ENCODE measurements at places on chromosomes 3 and 15. TPM values are rescaled to one million over a fixed set of nuclear protein-coding genes. Genes with fewer than 3 reads are reported as not detected.

CCDC80 gene
- 9.1 TPM for total RNA-seq

GRCh38 chr3:183158551-183159006 lies 4.0 kb downstream of the LAMP3 start:
- H3K36me3 ChIP-seq = no peaks in the 10 kb centered on the region
- DNase-seq = no peak
- peaks cover 12% of the 10 kb centered on the region for H3K4me1 ChIP-seq
- no peak overlapping the region for H3K4me3 ChIP-seq
- no peak overlapping the region for H3K27ac ChIP-seq
- H3K27me3 ChIP-seq = peaks cover 49% of the 10 kb centered on the region

DNA sequence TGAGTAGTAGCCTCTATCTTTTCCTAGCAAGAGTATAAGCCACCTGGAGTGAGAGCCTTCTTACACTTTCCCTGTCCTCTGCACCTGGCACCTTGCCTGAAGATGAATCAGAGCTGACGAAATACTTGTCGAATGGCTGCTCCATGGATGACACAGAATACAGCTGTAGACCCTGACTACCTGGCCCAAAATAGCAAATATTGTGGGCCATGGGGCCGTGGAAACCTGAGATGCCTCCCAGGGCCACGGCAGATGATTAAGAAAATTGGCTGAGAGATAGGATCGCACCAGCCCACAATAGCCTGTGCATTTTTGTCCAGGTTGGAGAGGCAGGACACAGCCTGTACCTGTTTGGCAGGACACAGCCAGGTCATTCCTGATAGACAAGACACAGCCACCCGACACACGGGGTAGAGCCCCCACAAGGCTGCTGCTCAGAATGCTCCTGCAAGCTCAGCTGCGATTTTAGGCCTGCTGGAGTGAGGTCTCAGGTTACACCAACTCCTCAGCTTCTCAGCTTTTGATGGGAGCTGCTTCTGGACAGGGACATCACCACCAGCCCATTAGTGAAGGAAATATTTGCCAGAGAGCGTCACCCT lies 22.9 kb upstream of the TPM1 start:
- no peaks in the 10 kb centered on the region for H3K36me3 ChIP-seq
- H3K27ac ChIP-seq = peak overlapping the region; percentile 81
- peaks cover 14% of the 10 kb centered on the region for H3K4me1 ChIP-seq
- no peaks in the 10 kb centered on the region for H3K27me3 ChIP-seq
- no peak for DNase-seq
- H3K4me3 ChIP-seq = no peak overlapping the region

DNA sequence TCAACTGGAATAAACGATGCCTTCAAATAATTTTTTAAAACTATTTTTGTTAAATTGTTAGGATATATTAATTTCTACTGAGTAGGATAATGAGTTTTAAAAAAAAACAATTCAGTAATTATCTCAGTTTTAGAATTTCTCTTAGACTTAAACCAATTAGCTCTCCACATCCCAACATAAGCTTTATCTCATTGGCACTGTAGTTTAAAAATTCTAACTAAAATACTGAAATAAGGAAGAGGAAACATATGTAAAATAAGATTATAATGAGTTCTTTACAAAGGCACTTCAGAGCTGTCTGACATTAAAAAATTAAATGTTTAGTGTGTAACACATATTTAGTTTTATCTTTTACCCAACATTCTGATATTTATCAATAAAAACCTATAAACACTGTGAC lies 558.3 kb downstream of the NAALADL2 start:
- H3K27me3 ChIP-seq = no peaks in the 10 kb centered on the region
- no peaks in the 10 kb centered on the region for H3K36me3 ChIP-seq
- no peaks in the 10 kb centered on the region for H3K4me1 ChIP-seq
- no peak overlapping the region for H3K27ac ChIP-seq
- no peak overlapping the region for H3K4me3 ChIP-seq
- DNase-seq = no peak

- peaks cover 6% of the 10 kb centered on the region for H3K36me3 ChIP-seq
- no peak for DNase-seq
- H3K4me1 ChIP-seq = peaks cover 12% of the 10 kb centered on the region
- peak overlapping the region; percentile 25 for H3K27ac ChIP-seq
- no peaks in the 10 kb centered on the region for H3K27me3 ChIP-seq
- H3K4me3 ChIP-seq = no peak overlapping the region
Measured at GRCh38 chr3:69236812-69237707, 114.7 kb upstream of the LMOD3 start.

Measured in progenitor cell of endocrine pancreas (in vitro differentiated cells).